Naive B cell (primary cell): ENCODE measurements at places on chromosomes 6 and 20. TPM values are rescaled to one million over a fixed set of nuclear protein-coding genes. Genes with fewer than 3 reads are reported as not detected.

DNA sequence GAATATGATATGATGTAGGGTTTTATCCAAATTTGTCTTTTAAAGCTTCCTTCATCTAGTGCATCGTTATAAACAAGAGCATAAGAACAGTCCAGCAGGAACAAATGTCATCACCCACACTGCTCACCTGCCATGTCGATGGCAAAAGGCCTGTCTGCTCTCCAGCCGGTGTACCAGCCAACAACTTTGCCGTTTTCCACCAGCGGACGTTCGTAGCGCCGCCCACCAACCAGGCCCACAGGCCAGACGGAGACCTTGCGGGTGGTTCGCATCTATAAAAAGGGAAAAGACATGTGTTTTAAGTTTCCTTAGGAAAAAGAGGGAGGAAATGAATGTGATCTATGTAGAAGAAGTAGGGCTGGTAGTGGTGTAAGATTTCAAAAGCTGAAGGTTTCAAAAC lies 62.9 kb downstream of the B3GAT2 start:
- H3K27me3 ChIP-seq, result peaks cover 20% of the 10 kb centered on the region
- H3K4me3 ChIP-seq, result no peak overlapping the region
- DNase-seq, result no peak
- H3K36me3 ChIP-seq, result no peaks in the 10 kb centered on the region
- no peaks in the 10 kb centered on the region for H3K4me1 ChIP-seq

DNA sequence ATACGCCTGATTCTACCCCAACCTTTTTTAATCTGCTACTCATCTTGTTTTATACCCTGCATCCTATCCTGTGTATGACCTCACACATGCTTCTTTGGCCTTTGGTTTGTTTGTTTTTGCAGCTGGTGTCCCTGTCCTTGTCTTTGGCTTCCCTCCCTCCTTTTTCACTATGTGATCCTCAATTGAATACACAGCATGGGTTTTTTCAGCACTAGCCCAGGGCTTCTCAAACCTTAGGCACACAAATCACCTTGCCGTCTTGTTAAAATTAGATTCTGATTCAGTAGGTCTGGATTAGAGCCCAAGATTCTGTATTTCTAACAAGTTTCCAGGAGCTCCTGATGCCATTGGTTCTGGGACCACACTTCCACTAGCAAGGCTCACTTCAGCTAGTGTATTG lies 321.5 kb upstream of the MAN1A1 start:
- H3K27me3 ChIP-seq, result no peaks in the 10 kb centered on the region
- no peaks in the 10 kb centered on the region for H3K4me1 ChIP-seq
- no peaks in the 10 kb centered on the region for H3K36me3 ChIP-seq
- H3K4me3 ChIP-seq, result no peak overlapping the region
- no peak overlapping the region for H3K27ac ChIP-seq
- DNase-seq, result no peak

MAS1 gene
- polyA plus RNA-seq, result not detected

DNA sequence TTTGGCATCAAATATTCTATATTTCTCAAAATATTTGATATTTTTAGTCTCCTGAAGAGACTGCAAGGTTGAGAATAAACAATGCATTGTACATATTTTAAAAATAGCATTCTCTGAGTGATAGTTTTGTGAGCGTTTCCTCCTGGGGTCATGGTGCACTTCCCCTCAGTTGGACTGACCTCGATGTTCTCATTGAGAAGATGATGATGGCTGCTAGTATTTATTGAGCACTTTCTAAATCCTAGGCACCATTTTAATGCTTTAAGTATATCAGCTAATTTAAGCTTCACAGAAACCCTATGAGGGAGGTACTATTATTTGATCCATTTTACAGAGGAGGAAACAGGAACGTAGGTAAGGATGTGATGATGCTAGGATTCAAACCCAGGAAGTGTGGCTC lies 18.2 kb downstream of the DSE start:
- no peak for DNase-seq
- peaks cover 66% of the 10 kb centered on the region for H3K4me1 ChIP-seq
- no peaks in the 10 kb centered on the region for H3K36me3 ChIP-seq
- no peaks in the 10 kb centered on the region for H3K27me3 ChIP-seq
- H3K4me3 ChIP-seq, result peak overlapping the region; percentile 58
- H3K27ac ChIP-seq, result peak overlapping the region; percentile 14

DNA sequence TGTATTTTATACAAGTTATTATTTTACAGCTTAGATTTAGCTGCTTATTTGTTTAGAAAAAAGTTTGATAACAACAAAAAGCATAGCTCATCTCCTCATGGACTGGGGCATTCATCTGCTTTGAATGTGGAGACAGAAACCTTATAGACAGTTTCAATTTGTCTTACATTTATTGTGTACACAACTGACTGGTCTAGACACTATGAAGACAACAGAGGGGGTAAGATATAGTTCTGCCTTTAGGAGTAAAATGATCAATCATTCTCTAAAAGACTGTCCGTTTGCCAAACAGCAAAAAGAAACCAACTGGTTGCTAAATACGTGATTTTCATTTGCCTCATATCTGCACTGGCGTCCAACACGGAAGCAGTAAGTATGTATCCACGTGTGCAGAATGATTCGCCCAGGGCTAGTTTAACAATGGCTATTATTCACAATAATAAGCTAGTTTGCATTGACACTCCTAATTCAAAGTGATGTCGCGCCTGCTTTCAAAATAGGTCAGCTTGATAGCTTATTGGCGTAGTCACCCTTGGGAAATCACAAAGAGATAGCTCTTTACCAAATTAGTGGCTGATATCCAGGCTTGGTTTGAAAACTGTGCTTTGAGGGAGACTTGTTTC lies 153.6 kb downstream of the BMP2 start:
- no peak overlapping the region for H3K4me3 ChIP-seq
- H3K27me3 ChIP-seq, result no peaks in the 10 kb centered on the region
- no peak for DNase-seq

PLCB4 gene
- not detected for polyA plus RNA-seq

DNA sequence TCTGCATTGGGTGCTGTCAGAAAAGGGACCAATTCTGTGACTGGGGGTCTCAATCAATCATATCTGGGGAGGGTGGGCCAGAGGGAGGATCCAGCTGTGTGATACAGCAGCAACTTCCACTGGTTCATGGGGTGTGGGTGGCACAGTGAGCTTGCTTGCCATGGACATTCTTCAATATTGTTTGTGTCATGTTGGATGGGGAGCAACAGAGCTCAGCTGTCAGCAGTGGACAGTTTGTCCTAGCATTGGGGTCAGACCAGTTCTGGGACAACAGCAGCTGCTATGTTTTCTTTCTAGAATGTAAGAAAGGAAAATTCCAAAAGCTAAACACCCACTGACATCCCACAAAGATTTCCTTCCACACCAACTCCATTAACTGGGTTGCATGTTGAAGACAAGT lies 221.9 kb upstream of the CDH4 start:
- no peak overlapping the region for H3K27ac ChIP-seq
- no peaks in the 10 kb centered on the region for H3K36me3 ChIP-seq
- no peaks in the 10 kb centered on the region for H3K27me3 ChIP-seq
- DNase-seq, result no peak

DNA sequence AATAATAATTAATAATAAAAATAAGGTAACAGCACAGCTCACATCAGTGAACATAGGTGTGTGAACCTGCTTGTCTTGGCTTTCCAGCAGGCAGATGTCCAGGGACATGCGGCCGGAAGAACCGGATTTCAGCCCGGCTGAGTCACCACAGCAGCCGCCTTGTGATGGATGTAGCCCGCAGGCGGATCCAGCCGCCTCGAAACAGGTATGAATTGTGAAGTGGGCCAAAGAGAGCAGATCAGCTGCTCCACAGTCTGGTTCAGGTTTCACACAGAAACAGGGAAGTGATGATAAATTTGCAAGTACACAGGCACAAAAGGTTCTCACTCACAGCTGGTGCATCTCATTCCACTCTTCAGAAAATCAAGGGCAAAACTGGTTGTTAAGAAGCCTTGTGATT lies 55.1 kb downstream of the ID4 start:
- no peaks in the 10 kb centered on the region for H3K4me1 ChIP-seq
- H3K27me3 ChIP-seq, result no peaks in the 10 kb centered on the region
- H3K4me3 ChIP-seq, result no peak overlapping the region
- DNase-seq, result no peak

DNA sequence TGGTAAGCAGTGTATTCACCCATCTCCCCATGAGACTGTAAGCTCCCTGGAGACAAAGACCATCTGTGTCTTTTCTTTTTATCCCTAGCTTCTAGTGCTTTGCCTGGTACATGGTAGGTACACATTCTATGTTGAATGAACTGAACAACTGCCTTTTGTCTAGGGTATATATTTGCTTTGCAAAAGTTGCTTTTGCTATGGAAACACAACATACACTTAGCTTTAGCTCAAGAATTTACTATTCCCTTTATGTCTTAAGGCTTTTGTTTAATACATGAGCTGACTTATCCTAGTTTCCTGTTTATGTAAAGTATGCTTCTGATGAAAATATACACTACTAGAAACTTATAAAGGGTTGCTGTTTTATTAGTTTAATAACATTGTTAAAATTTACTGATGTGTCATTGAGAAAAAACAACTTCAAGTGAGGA lies 198.2 kb downstream of the PRL start:
- H3K27ac ChIP-seq, result no peak overlapping the region
- no peak for DNase-seq
- H3K36me3 ChIP-seq, result no peaks in the 10 kb centered on the region
- H3K4me3 ChIP-seq, result no peak overlapping the region

PROKR2 gene
- polyA plus RNA-seq, result not detected

CST4 gene
- not detected for polyA plus RNA-seq

DNA sequence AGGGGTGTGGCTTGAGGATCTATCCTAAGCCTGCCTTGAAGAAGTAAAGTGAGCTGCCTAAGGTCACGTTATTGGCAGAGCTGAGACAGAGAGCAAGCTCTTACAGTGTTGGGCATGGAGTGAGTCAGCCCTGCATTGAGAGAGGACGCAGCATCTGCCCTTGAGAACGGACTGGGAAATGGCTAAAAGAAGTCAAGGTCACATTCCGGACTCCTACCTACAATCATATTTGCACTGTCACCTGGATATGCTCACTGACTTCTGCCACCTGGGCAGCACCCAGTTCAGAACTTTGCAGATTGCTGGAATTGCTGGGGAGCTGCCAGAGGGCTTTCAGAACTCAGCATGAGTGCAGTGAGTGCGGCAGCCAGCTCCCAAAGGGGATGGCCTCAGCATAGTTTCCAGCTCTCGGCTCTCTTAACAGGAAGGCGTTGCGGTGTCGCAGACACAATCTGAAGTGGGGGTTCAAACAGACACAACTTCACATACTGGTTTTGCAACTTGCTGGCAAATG lies 199.3 kb upstream of the SGK1 start:
- H3K4me1 ChIP-seq, result peaks cover 18% of the 10 kb centered on the region
- H3K36me3 ChIP-seq, result no peaks in the 10 kb centered on the region
- no peak overlapping the region for H3K27ac ChIP-seq
- H3K4me3 ChIP-seq, result no peak overlapping the region
- DNase-seq, result no peak

- peaks cover 24% of the 10 kb centered on the region for H3K4me1 ChIP-seq
- DNase-seq, result no peak
- no peaks in the 10 kb centered on the region for H3K36me3 ChIP-seq
These were observed 156.8 kb upstream of the ARID1B start for GRCh38 chr6:156620331-156620730.

IRAK1BP1 gene
- 2.3 TPM for polyA plus RNA-seq

DNA sequence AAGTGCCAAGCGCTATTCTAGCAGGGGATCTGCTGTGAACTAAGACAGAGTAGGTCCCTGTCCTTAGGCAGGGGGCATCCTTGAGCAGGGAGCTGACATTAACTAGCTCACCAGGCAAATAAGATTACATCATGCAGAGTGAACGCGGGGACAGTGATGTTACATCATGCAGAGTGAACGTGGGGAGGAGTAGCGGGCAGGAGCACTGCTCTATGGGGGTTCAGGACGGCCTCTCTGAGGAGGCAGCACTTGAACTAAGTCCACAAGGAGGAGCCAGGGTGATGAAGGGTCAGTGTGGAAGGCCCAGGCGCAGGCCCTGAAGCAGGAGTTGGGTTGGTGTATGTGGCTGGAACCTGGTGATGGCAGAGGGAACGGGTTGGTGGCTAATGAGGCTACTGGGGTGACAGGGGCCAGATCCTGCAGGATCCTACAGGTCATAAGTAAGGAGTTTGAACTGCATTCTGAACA lies 38.7 kb downstream of the KAT14 start:
- peak overlapping the region; percentile 82 for H3K27ac ChIP-seq
- peaks cover 14% of the 10 kb centered on the region for H3K4me1 ChIP-seq
- DNase-seq, result no peak
- no peaks in the 10 kb centered on the region for H3K27me3 ChIP-seq
- no peak overlapping the region for H3K4me3 ChIP-seq
- peaks cover 35% of the 10 kb centered on the region for H3K36me3 ChIP-seq

NOX3 gene
- not detected for polyA plus RNA-seq

KCNQ2 gene
- 0.54 TPM for polyA plus RNA-seq

DNA sequence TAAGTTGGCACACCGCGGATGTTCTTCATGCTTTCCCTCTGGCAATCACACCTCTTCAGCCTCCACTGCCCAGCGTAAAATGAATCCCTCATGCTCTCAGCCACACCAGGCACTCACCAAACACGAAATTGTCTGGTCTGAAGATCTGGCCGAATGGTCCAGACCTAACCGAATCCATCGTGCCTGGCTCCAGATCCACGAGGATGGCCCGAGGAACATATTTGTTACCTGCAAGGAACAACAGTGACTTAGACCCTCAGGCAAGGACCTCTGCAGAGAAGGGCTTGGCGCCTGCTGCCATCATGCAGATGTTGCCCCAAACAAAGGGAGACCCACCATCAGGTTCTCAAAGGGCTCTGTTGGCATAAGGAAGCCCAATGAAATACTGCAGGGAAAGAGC lies 1.4 kb downstream of the TUBB2B start:
- H3K36me3 ChIP-seq, result peaks cover 8% of the 10 kb centered on the region
- DNase-seq, result no peak
- H3K27me3 ChIP-seq, result peaks cover 67% of the 10 kb centered on the region
- H3K27ac ChIP-seq, result no peak overlapping the region

DNA sequence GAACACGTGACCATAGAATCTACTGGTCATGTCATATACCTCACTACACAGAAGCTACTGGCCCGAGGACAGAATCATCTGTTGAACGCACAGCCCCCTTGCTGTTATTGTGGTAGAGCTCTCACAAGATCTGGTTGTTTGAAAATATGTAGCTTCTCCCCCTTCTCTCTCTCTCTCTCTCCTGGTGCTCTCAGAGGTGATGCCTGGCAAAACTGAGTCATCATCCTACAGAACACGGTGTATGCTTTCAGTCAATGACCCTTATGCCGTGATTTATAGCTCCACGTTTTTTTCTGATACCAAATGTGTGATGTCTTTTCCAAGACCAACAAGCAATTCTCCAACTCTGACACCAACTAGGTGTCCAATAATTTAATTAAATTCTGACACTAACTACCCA lies 13.0 kb upstream of the RBM24 start:
- peaks cover 3% of the 10 kb centered on the region for H3K27me3 ChIP-seq
- no peaks in the 10 kb centered on the region for H3K36me3 ChIP-seq
- DNase-seq, result no peak
- H3K4me3 ChIP-seq, result no peak overlapping the region
- H3K4me1 ChIP-seq, result no peaks in the 10 kb centered on the region

GRCh38 chr20:56222945-56223344 lies 25.6 kb upstream of the MC3R start:
- no peaks in the 10 kb centered on the region for H3K27me3 ChIP-seq
- H3K4me3 ChIP-seq, result no peak overlapping the region
- no peaks in the 10 kb centered on the region for H3K36me3 ChIP-seq
- H3K4me1 ChIP-seq, result no peaks in the 10 kb centered on the region
- no peak for DNase-seq
